ENCODE measurements at places on chromosomes 3 and 15. TPM values are rescaled to one million over a fixed set of nuclear protein-coding genes. Genes with fewer than 3 reads are reported as not detected.

DNA sequence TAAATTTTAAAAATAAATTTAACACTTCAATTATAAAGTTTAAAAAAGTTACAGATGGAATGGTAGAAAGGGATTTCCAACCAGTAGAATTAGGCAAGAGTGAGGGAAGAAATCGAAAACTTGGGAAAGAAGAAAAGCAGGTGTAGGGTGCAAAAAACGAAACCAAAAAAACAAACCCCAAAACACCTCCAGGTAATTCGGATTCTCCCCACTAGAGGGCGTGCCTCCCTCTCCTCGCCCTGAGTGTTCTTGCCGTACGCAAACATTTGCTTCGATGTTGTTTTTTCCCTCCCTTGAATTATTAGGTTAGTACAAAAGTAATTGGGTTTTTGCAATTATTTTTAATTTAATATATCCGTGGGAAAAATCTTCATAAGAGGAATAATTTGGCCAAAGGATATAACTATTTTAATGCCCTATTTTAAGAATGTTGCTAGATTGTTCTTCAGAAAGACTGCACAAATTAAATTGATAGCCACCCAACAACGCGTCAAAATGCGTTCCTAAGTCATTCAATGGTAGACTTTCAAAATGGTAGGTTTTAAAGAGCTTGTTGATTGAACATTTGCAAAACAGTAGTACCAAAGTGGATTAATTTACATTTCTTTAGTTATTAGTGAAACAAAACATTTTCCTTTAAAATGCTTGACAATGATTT lies 63.7 kb downstream of the SLC30A4 start:
- DNase-seq = peak; percentile 58

GRCh38 chr3:147421184-147421912 lies 12.2 kb downstream of the ZIC1 start:
- no peak for DNase-seq

DNA sequence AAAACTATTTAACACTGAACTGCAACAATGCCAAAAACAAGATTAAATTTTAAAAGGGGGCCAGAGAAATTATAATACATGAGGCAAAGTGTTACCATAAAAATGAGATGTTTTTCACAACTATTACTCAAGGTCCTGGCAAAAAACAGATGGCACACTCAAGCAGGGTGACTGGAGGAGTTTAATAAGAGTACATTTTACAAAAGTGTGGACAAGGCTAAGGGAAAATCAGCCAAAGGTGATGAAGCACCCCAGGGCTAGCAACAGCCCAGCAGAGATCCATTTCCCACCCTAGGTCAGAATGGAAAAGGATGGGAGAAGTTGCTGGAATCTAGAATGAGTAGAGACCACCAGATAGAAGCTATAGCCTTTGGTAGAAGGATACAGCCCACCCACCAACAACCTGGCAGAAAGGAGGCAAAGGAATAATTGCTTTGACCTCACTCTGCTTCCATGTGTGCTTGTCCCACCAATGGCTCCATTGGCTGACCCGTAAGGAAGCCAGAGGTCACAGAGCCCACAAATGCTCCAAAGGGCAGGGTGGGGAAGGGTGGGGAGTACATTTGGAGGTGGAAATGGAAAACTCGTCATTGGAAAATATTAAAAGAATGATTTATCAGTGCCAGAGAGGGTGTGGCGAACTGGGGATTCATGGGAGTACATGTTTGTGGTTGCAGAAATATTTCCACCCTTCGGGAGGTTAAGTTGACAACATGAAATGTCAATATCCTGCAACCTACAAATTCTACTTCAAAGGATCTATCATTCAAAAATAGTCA lies 161.0 kb upstream of the UBE2E2 start:
- no peak for DNase-seq

DNA sequence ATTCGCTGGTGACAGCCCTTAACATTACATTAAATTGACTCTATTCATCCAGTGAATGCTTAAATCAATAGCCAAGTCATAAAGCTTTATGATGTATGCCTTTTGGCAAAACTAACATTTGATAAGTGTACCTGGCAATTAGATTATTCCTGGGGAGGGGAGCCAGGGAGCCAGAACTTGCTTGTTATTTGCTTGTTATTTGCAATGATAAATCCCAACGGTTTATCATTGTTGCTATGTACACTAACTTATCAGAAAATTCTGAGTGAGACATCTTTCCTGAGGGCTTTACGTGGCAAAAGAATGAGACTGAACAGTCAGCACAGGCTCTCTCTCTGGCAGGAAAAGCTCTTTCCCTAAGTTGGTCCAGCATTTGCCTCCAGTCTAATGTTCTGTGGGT lies 35.8 kb upstream of the FBN1 start:
- no peak for DNase-seq

GRCh38 chr3:195236801-195237570 lies 34.0 kb downstream of the XXYLT1 start:
- DNase-seq = no peak

HRG gene
- total RNA-seq = not detected

CD86 gene
- total RNA-seq = not detected

UBA7 gene
- total RNA-seq = 19.7 TPM

RHCG gene
- total RNA-seq = not detected

SLC22A14 gene
- not detected for total RNA-seq
